Muscle of leg (tissue), 16 donors: ENCODE measurements at places on chromosomes 5 and 9. TPM values are rescaled to one million over a fixed set of nuclear protein-coding genes. Genes with fewer than 3 reads are reported as not detected.

GMCL2 gene
- polyA plus RNA-seq, result not detected

HMCN2 gene
- polyA plus RNA-seq, result 5.1 TPM

FBP2 gene
- polyA plus RNA-seq, result 93.6 TPM

PCDHB6 gene
- 1.7 TPM for polyA plus RNA-seq

ZNF608 gene
- 19.7 TPM for polyA plus RNA-seq

STXBP1 gene
- 12.1 TPM for polyA plus RNA-seq

IL9 gene
- polyA plus RNA-seq, result not detected

FOXD4L6 gene
- polyA plus RNA-seq, result not detected
